Forelimb muscle (tissue), 1 donor: ENCODE measurements at places on chromosomes 3 and 15.
A peak's percentile ranks its signal among the peaks of the same experiment; 100 is the strongest.

DNA sequence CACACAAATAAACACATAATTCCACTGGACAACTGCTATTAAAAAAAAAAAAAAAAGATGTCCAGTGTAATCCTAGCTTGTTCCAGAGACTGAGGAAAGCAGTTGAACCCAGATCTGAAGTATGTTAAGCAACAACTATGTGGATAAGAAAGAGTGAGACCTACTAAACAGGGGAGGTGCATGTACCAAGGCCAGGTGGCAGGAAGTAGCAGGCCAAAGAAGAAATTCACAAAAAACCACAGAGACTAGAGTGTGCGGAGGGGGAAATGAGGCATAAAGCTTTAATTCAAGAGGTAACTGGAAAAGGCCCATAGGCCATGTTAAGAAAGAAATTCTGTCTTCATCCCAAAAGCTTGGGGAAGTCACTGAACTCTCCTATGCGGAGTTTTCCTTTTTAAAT is 490.0 kb downstream of the NAALADL2 start:
- no peak for DNase-seq

- DNase-seq, result no peak
Measured at GRCh38 chr3:132344666-132345280, 27.6 kb downstream of the ACP3 start.

DNA sequence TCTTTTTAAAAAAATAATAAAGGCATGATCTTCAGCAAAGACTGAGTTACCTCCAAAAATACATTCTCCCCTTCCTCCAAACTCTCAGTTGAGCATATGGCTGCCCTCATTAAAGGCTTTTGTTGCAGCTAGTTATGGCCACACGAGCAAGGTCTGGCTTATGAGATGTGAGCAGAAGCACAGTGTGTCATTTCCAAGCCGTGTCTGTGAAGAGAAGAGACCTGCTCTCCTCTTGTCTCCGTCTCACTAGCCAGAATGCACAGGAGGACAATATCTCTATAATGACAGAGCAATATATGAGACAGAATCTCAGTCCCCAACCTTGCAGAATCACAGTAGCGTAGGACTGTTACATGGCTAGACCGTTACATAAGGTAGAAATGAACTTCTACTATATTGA is 152.3 kb downstream of the MAGI1 start:
- no peak for DNase-seq

DNA sequence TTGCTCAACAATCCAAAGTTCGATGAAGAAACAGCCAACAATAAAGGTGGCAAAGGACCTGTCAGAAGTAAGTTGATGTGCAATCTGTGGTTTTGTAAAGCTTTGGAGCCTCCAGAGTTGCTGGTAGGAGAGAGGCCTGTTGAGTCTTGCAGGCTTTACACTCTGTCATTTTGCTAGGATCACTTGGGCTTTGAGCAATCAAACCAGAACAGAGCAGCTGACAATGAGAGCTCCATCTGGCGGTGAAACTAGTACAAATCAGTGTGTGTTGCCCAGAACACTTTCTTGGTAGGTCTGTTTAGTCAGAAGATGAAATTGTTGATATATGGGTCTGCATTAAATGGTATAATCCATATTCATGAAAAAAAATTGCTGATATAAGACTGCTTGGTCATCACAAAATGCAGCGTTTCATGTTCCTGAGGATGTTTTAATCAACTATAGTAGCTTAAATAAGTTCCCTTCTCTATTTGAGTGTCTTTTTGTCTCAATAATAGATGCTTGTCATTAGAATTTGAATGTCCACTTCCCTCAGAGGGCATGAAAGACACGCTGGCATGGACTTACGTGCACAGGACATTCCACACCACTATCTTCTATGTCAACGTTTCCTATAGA is 25.7 kb downstream of the TMOD2 start:
- peak; percentile 68 for DNase-seq

- no peak for DNase-seq
Measured at GRCh38 chr3:187369089-187369447, 883 bp downstream of the RTP4 start.
